ENCODE measurements at places on chromosomes 2 and 18. TPM values are rescaled to one million over a fixed set of nuclear protein-coding genes. Genes with fewer than 3 reads are reported as not detected.

The THSD7B gene
- total RNA-seq = not detected

The TTN gene
- total RNA-seq = 11.6 TPM

DNA sequence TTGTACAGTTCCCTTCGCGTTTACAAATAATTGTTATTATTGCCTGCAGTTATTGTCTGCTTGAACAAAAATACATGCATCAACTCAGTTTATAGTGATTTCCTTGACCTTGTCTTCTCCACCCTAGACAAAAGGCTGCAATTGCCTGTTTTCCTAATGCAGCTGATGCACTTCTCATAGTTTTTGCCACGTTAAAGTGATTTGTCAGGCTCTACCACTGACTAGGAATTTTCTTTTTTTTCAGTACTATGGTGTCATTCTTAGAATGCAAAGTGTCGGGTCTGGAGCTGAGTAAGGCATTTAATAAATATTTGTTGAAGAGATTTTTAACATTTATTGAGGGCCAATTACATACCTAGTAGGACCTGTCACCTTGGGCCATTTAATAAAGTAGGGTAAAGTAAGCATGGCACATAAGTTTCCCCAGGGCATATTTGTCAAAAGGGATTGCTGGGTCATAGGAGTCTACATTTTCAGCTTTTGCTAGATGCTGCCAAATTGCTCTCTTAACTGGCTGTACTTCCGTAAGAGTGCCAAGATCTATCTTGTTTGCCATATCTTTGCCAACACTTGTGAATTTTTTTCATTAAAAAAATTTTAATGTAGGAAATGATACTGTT, 24.1 kb downstream of the ACSL3 start:
- no peaks in the 10 kb centered on the region for H3K27me3 ChIP-seq
- H3K36me3 ChIP-seq = no peaks in the 10 kb centered on the region
- no peak overlapping the region for H3K27ac ChIP-seq
- H3K4me1 ChIP-seq = no peaks in the 10 kb centered on the region
- no peak for DNase-seq
- no peak overlapping the region for H3K4me3 ChIP-seq

DNA sequence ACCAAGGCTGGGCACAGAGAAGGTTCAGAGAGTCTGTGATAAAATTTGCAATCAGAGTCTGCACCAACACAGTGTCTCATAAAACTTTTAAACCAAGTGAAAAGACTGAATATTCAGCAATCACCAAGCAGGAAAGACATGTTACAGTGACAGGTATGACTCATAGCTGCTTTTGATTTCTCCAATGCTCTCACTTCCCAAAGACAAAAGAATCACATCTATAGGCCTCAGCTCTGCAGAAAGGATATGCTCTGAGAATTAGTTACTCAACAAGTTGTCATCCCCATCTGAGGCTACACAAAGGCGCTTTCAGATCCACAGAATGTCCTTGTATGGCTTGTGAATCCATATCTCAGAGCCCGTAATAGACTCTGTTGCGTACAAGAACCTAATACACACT, 92.5 kb downstream of the KCNF1 start:
- H3K4me3 ChIP-seq = no peak overlapping the region
- no peaks in the 10 kb centered on the region for H3K27me3 ChIP-seq
- H3K36me3 ChIP-seq = no peaks in the 10 kb centered on the region
- H3K27ac ChIP-seq = no peak overlapping the region
- no peaks in the 10 kb centered on the region for H3K4me1 ChIP-seq

DNA sequence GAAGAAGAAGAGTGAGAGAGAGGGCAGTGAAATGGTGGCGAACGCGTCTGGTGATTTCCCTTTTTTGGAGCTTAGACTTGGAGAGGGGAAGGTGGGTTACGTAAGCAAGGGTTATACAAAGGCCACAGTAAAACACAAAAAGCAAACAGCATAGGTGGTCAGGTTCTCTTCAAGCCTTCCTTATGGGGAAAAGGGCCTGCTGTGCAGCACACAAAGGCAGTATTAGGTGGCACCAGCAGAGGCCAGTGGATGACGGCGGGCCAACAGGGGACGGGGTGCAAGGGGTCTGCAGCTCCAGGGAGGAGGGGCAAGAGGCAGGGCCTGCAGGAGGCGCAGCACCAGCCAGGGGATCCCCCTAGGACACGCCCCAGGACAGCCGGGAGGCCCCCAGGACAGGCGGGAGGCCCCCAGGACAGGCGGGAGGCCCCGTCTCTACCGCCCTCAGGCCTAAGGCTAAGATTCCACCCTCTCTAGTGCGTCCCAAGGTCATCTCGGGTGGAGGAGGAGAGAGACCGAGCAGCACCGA, 32.6 kb upstream of the NPC1 start:
- no peaks in the 10 kb centered on the region for H3K36me3 ChIP-seq
- peak overlapping the region; percentile 37 for H3K4me3 ChIP-seq
- DNase-seq = no peak
- no peak overlapping the region for H3K27ac ChIP-seq
- H3K27me3 ChIP-seq = peaks cover 48% of the 10 kb centered on the region
- H3K4me1 ChIP-seq = peaks cover 6% of the 10 kb centered on the region
